Frontal cortex (tissue), 4 donors: ENCODE measurements at places on chromosomes 7 and 10. TPM values are rescaled to one million over a fixed set of nuclear protein-coding genes. Genes with fewer than 3 reads are reported as not detected.

The MYL10 gene
- not detected for total RNA-seq

The ZNF467 gene
- total RNA-seq, result 1.6 TPM

The MORN4 gene
- total RNA-seq, result 35.5 TPM

The DKK1 gene
- total RNA-seq, result 6.5 TPM

The SLC26A3 gene
- total RNA-seq, result not detected

The ZNF365 gene
- total RNA-seq, result 22.0 TPM

The AGAP6 gene
- total RNA-seq, result 3.7 TPM
